Epithelial cell of umbilical artery (primary cell): ENCODE measurements at places on chromosomes 1 and 21. TPM values are rescaled to one million over a fixed set of nuclear protein-coding genes. Genes with fewer than 3 reads are reported as not detected.

Gene S100A7A
- not detected in 2 replicates for total RNA-seq

Gene FCMR
- 0.32 TPM in 1 of 2 replicates, not detected in the other for total RNA-seq

Gene CHD5
- total RNA-seq: under 0.01 TPM in 1 of 2 replicates, not detected in the other

Gene DESI2
- 54.2 and 64.7 TPM in 2 replicates for total RNA-seq

Gene ZMYND12
- 0.32 and 0.61 TPM in 2 replicates for total RNA-seq

Gene C1orf115
- total RNA-seq: 15.3 and 48.3 TPM in 2 replicates

Gene RGS18
- total RNA-seq: not detected in 2 replicates

Gene FCRL1
- total RNA-seq: not detected in 2 replicates

Gene TENT5C
- under 0.01 and 0.15 TPM in 2 replicates for total RNA-seq

Gene PLEKHA6
- total RNA-seq: 1.9 and 2.4 TPM in 2 replicates
